ENCODE measurements at places on chromosomes 16 and 17. TPM values are rescaled to one million over a fixed set of nuclear protein-coding genes. Genes with fewer than 3 reads are reported as not detected.

The RRAD gene
- 0.39 TPM for total RNA-seq

- no peak for DNase-seq
Measured at GRCh38 chr17:16448490-16448889, 33.1 kb downstream of the TRPV2 start.

DNA sequence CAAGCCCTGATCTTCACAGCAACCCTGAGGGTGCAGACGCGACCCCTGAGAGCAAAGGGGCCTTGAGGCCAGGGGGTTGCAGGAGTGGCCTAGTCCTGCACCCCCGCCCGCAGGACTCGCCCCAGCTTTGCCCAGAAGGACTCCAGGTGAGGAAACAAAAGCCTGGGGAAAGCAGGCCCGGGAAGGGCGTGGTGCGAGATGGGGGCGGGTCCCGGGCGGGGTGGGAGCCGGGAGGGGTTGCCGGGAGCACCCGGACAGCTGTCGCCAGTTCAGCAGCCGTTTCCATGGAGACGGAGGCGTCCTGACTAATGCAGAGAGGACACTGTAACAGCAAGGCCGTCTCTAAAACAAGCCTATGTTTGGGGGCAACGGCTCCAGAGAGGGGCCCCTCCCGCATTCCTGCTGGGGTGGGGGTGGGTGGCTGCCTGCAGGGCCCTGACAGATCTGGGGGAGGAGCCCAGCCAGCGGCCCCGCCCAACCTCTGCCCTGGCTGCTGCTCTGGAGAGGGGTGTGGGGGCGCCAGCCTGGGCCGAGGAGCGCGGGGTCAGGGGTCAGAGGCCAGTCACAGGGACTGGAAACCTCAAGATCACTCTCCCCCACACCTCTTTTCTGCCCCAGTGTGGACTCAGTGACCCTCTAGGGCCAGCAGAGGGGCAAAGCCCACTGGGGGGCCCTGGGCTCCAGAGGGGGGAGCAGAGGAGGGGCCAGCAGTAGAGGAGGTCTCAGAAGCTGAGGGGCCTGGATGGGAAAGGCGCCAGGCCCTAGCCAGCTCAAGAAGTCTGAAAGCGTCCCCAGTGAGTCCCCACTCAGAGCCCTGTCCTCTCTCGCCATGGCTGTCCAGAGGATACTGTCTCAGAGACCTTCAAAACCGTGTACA is 3.1 kb upstream of the TPPP3 start:
- peak; percentile 90 for DNase-seq

- no peak for DNase-seq
Measured at GRCh38 chr17:30101686-30102390, 14.8 kb upstream of the NSRP1 start.
